ENCODE measurements at places on chromosomes 3 and 15. TPM values are rescaled to one million over a fixed set of nuclear protein-coding genes. Genes with fewer than 3 reads are reported as not detected.

GRCh38 chr3:107643038-107643883, 120.5 kb downstream of the BBX start:
- no peak for ATAC-seq

DNA sequence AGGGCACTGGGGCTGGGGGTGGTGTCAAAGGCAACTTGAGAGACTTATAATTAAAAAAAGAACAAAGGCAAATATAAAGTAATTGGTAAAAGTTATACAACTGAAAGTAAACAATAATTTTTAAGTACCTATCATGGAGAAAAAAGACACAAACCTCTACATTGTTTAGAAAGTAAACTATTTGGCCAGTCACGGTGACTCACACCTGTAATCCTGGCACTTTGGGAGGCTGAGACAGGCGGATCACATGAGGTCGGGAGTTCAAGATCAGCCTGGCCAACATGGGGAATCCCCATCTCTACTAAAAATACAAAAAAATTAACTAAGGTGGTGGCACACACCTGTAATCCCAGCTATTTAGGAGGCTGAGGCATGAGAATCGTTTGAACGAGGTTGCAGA, 25.8 kb downstream of the RPSA start:
- no peak for ATAC-seq

DNA sequence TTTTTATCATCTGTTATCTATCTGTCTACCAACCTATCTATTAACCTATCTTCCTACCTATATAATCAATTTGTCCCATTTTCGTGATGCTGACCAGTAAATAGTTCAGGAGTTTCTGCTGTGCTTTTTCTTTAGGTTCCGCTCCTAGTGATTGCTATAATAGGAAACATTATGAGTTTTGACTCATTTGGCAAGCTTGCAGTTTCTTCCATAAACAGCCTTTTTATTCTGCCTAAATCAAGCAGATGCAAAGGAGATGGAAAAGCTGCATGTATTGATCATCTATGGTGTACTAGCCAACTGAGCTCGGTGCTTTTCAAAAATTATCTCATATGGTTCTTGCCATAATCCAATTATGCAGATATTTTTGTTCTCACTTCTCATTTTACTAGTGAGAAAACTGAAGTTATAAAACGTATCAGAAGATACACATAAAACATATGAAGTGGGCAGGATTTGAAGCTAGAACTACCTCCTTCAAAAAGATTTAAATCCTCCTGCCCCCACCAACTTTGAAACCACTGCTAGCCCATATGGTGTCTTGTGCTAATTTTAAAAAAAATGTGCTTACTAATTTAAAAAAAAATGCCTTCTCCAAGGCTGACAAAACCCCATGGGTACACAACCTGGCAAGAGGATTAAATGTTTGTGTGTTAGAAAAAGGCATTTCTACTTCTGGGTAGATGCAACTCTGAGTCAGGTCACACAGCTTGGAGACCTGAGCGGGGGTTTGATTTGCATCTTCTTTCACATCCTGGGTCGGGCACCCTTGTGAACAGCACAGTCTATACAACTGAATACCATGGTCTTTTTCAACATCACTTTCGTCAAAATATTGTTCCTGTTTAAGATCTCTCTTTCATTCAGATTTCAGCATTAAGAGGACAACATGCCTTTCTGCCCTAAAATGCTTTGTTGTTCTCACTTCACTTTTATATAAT, 267.0 kb downstream of the CHL1 start:
- ATAC-seq, result no peak

Gene ZBTB47
- 0.19 TPM for total RNA-seq

Gene RTF1
- 38.2 TPM for total RNA-seq

GRCh38 chr3:133717424-133717823, 28.8 kb upstream of the TF start:
- ATAC-seq, result no peak

GRCh38 chr3:183253528-183254486, 754 bp downstream of the B3GNT5 start:
- peak; percentile 68 for ATAC-seq

Gene LMAN1L
- 1.6 TPM for total RNA-seq

DNA sequence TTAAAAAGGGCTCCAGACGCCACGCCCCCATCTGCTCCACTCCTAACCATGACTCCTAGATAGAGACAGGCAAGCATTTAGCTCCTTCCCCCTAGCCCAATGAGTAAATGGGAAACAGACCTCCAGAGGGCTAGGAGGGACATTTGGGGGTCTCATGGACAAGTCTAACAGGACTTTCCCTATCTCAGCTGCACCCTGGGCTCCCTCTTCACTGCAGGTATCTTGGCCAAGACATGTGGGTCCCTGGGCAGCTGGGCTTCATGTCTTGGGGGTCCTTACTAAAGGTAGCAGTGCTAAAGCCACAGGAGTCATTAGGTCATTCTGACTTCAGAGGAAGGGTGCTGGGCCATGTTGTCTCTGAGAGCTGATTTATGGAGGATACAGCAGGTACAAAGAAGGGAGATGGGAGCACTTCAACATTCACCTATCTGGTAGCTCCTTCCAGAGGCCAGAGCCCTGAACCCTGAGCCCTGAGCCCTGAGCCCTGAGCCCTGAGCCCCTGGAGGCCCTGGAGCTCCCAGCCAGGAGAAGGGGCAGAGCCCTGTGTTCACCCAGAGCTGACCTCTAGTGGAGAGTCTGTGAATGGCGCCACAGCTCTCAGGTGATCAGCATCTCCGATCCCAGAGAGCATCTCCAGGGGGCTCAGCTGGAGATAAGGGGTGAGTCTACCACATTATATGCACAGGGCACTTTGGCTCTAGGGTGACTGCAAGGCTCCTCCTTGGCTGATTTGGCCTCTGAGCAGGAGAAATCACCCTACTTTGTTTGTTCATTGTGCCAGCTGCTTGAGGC, 40.1 kb upstream of the EPHB1 start:
- ATAC-seq, result peak; percentile 34

Gene PLSCR4
- not detected for total RNA-seq

DNA sequence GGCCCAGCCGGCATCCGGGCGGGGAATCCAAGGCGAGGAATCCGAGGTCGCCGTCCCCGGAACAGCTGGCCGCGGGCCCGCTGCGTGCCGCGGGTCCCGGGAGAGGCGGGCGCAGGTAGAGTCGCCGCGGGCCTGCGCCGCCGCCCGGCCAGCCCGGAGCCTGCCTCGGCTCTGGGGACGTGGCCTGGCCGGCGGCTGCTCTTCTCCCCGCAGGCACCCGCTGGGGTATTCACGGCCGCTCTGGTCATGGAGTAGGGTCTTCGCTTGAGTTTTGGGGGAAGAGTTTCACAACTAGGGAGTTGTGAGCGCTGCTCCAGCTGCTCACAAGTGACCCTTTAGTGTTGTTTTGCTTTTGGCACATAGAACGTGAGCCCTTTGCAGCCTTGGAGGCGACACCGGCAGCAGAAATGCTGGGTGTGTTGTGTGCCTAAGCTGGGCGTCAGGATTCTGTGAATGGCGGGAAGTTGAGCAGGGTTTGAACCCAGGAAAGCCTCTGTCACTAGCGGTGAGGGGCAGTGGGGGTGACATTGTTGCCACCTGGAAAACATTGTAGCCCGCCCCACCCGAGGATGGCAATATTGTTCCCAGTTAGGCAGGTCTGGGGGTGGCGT, 4.0 kb downstream of the TRIM71 start:
- no peak for ATAC-seq

DNA sequence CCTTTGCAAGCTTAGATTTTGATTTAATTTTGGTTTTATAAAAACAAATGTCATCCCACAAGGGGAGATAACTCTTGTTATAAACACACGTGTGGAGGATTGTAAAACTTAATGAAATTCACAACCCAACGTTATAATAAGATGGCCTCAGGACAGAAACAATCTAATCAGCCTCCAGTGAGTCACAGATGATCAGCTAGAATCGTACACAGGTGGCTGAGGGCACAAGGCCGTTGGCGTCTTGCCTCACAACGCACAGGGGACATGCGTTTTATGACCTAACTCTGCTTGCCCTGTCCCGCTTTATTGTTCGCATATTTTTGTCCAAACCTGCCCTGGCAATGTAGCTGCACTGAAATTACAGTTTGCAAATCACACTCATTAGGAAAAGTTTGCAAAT, 121.9 kb upstream of the PDZRN3 start:
- ATAC-seq, result no peak

Gene RAD51
- total RNA-seq, result 40.1 TPM

DNA sequence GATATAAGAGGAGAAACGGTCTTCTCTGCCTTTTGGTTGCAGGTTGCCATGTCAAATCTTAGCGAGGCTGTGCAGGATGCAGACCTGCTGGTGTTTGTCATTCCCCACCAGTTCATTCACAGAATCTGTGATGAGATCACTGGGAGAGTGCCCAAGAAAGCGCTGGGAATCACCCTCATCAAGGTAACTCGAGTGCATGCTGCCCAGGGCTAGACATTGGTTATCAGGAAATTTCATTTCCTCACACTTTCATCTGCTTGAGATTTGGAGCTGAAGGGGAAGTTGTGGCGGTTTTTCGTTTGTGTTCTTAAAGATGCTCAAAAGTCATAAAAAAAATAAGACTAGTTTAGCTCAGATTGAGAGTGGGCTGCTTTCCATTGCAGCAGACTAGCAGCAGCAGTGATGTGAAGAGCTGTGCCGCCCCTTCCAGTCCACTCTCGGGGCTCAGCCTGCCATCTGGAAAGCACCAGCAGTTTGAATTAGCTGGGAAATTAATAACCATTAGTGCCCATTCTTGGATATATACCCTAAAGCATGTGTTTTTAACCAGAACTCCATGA, 32.2 kb downstream of the GPD1L start:
- ATAC-seq, result peak; percentile 37

DNA sequence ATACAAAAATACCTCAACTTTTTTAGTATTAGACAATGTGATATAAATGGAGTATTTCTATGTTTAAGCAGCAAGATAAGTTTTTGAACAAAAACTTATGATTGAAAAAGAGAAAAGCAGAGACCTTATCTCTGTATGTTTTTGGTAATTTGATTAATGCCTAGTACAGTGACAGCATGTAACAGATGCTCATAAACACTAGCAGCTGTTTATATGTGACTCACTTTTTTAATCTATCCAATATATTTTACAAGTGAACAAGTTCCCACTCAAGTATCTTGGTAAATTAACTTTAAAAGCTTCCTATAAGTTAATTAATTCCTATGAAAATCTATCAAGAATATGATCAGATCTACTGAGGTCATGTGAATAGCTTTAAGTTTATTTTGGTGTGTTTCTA, 55.1 kb downstream of the NGLY1 start:
- ATAC-seq, result no peak

All from activated T-helper 17 cell treated with anti-CD3 and anti-CD28 coated beads, Interleukin-2, amount 50 U/mL, for 72 hours (primary cell).